Cortex of kidney (tissue), 1 donor: ENCODE measurements at places on chromosomes 11 and 22.

DNA sequence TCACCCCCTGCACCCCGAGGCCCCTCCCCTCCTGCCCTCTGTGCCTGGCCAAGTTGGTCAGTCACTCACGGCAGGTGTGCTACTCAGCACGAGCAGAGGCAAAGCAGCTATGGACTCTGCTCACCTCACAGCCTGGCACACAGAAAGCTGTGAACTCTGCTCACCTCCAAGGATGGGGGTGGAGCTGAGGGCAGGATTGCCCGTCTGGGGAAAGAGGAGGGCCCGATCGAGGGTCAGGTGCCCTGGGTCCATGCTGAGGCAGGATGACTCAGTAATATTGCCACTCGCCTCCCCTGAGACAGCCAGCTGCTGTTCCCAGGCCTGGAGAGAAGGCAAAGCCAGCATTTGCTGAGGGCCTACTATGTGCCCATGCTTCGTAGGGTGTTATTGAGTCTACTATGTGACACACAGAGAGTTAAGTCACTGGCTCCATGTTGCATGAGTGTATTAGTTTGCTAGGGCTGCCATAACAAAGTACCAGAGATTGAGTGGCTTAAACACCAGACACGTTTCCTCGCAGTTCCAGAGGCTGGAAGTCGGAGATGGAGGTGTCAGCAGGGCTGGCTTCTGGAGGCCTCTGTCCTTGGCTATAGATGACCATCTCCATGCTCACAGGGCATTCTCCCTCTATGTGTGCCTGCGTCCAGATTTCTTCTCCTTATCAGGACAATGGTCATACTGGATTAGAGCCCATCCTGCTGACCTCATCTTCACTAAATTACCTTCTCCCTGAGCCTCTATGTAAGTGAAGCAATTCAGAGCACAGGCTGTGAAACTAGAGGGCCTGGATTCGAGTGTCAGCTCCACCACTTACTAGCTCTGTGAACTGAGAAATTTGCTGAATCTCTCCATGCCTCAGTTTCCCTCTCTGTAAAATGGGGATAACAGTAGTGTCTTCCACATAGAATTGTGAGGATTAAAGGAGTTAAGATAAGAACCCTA lies 13.2 kb upstream of the TSKU start:
- DNase-seq = no peak

- no peak for DNase-seq
Measured at GRCh38 chr11:73359930-73360742, 16.1 kb upstream of the RELT start.

- DNase-seq = no peak
Measured at GRCh38 chr11:86115542-86116385, 46.9 kb upstream of the PICALM start.

- no peak for DNase-seq
Measured at GRCh38 chr11:57361926-57362325, 19.0 kb downstream of the PRG3 start.

GRCh38 chr22:19905347-19906276 lies 36.0 kb upstream of the COMT start:
- no peak for DNase-seq

- no peak for DNase-seq
Measured at GRCh38 chr11:84673753-84674152, 953.4 kb downstream of the DLG2 start.

- no peak for DNase-seq
Measured at GRCh38 chr11:133895061-133895479, 49.8 kb upstream of the SPATA19 start.

- DNase-seq = no peak
Measured at GRCh38 chr22:19880786-19881569, 26.3 kb upstream of the GNB1L start.

DNA sequence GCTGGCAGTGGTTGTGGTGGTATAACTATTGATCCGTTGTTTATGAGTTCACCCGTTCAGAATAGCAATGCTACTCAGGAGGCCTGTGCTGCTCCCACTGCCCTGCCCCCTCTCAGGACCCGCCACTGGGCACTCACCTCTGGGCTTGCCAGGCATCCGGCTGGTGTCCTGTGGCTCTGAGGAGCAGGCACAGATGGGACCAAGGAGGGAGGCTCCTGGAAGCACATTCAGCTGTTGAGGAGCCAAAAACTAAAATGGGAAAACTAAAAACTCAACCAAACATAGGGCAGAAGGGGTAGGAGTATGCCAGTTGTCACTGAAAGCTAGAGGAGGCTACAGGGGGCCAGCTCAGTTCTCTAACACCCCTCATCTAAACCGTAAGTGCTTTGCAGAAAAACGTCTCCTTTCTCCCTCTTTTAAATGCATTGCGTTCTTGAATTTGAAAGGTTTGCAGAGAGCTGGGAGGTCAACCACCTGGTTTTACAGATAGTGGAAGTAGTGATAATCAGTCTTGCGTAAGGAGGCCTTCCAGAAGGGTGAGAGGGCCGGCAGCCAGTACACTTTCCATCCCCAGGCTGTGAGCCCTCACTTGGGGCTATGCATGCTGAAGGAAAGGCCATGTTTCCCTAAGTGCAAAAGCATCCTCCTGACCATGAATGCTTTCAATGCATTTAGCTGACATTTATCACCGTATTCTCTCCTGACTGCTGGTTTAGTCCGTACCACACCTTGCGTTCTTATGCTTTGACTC lies 547.4 kb downstream of the NTM start:
- DNase-seq = no peak

GRCh38 chr22:41521126-41521525 lies 23.1 kb downstream of the POLR3H start:
- DNase-seq = no peak

DNA sequence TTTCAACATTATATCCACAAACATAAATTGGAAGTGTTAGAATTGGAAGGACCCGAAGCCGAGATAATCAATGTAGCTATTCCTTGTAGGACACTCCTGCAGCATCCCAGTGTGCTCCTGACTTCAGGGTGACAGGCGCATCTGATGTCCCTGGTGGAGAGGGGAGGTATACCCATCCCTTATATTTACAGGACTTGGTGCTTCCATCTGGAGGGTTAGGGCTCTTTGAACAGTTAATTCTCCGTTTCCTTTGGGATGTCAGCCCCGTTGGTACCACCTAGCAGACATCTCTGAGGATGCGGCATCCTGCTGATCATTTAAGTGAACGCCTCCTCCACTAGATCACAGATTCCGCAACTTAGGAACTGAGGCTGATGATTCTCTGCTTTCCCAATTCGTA lies 451.3 kb downstream of the OPCML start:
- DNase-seq = no peak

DNA sequence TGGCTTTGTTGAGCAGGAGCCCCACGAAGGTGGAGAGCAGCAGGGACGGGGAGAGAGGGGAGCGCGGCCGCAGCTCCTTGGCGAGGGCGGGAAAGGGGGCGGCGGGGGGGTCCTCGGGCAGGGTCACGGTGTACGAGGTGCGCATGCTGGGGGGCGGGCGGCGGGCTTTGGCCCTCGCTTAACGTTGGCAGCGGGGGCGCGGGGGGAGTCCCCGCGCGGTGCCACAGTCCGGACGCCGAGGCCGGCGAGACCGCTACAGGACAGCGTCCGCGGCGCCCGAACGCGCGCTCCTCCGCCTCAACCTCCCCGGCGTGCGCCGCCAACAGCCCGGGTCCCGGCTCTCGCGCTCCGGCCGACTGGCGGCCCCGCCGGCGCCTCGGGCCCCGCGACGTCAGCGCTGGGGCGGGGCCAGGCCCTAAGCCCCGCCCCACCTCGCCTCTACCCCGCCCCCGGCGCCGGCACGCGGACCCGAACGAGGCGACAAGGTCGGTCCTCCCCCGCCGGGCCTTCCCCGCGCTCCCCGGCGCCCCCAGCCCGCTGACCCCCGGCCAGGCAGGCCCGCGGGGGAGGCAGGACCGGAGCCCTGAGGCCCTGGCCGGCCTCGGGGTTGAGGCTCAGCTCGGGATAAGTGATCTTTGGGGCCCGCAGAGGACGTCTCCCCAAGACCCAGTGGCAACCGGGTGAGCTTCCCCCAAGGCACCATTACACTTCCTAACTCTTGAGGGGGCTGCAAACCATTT lies 17.5 kb downstream of the USP2 start:
- no peak for DNase-seq

- DNase-seq = no peak
Measured at GRCh38 chr11:78961247-78961646, 386.6 kb upstream of the NARS2 start.

DNA sequence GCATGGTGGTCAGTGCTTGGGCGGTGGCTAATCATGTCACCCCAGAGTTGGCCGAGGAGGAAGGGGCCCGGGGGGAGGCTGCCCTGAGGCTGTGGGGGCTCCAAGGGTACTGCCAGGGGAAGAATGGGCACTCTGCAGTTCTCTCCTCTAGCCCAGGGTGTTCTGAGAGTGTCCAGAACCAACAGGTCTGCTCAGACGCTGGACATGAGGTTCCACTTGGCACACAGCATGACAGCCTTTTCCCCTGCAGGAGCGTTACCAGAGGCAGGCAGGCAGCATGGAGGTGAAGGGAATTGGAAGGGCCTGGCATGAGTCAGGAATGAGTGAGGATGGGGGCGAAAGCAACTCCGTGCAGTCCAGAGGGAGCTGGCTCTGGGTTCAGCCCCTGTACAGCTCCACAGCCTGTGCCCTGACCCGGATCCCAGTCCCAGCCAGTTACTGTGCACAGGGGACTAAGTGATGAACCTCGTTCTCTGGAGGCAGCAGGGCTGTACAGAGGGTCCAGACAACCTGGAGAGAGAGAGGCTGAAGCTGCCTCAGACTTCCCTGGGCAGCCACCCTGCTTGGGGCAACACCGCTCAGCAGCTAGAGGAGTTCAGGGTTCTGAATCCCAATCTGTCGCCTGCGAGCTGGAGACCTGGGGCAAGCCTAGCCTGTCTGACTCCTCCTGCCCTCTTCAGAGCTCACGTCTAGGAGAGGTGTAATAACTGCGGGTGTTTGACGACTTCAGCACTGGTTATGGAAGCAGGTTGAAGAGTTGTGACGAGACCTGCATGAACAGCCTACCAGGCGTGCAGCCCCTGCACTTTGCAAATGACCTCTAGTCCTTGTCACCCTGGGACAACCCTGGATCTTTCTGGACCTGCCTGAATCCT lies 14.7 kb upstream of the TUB start:
- no peak for DNase-seq

- no peak for DNase-seq
Measured at GRCh38 chr11:57405271-57405860, 14.9 kb upstream of the PRG2 start.

DNA sequence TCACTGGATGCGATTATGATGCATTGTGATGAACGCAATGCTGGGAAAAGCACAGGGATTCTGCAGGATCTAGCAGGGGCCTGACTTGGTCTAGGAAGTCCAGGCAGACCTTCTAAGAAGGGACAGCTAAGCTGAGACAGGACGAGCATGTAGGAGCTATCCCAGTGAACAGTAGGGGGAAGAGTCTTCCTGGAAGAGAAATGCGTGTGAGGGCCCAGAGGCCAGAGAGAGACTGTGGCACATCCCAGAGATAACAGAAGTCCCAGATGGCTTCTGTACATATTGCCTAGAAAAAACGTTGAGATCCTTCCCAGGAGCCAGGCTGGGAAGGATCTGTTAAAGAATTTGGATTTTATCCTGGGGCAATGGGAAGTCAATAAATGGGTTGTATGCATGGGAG lies 24.6 kb downstream of the RCN1 start:
- DNase-seq = no peak

DNA sequence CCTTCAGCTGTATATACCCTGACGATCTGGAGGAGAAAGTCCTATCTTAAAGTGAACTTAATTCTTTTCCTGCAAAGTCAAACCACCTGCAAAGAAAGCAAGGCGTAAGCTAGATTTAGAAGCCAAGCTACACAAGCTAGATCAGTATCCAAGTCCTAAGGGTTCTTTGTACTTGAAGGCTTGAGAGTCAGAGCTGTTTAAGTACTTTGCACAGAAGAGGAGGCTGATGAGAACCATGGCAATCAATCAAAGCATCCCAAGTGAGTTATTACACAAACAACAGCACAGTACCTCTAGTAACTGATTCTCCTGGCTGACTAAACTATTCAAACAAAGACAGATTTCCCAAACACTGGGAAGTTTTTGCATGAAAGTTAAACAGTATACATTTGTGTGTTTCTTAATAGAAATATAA lies 1.9 kb downstream of the CDON start:
- DNase-seq = no peak

DNA sequence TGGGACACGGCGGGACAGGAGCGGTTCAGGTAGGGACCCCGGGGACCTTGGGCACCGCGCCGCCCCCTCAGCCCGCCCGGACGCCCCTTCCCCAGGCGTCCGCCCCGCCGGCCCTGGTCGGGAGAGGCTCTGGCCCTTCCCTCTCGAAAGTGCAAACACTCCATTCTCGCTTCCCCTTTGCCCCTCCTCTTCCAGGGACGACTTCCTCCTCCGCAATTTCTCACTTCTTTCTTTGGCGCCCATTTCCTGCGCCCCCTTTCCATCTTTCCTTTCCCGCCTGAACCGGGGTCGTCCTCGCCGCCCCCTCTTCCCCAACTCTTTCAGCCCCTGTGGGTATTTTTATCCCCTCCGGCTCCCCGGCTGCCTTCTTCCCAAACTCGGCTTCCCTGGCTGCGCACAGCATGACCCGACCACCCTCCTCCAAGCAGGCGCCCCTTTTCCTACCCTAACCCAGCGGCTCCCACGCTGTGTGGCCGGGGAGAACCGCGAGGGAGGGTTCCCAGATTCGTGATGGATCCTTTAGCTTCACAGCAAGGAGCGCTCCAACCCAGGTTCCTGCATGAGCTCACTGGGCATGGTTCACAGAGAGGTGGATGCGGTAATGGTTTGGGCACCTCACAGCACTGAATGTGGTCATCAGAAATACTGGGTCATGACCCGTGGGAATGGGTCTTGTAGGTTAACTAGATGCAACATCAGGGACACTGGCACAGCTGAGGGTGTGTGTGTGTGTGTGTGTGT lies 689 bp downstream of the RAB39A start:
- DNase-seq = no peak

DNA sequence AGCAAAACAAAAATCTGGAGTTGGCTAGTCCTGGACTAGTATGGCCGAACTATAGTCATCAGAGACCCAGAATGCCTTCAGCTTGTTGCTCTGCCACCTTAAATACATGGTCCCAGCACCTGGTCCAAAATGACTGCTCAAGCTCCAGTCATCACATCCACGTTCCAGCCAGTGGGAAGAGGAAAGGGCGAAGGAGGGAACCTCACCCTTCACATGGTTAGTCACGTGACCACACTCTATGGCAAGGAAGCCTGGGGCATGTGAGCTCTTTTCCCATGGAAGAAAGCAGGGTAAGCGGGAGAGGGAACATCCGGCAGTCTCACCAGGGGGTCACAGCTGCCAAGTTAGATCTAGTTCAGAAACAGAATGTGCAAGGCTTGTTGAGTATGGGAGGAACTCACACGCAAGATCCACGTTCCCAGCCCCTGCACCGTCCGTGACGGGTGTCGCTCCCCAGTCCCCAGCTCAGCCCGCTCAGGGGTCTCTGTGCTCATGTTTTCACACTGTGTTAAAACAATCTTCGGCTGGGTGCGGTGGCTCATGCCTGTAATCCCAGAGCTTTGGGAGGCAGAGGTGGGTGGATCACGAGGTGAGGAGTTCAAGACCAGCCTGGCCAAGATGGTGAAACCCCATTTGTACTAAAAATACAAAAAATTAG lies 1.9 kb upstream of the ANO9 start:
- no peak for DNase-seq

GRCh38 chr11:57325735-57326048 lies 940 bp upstream of the TNKS1BP1 start:
- DNase-seq = no peak
